ENCODE measurements at places on chromosomes 13 and 19.

DNA sequence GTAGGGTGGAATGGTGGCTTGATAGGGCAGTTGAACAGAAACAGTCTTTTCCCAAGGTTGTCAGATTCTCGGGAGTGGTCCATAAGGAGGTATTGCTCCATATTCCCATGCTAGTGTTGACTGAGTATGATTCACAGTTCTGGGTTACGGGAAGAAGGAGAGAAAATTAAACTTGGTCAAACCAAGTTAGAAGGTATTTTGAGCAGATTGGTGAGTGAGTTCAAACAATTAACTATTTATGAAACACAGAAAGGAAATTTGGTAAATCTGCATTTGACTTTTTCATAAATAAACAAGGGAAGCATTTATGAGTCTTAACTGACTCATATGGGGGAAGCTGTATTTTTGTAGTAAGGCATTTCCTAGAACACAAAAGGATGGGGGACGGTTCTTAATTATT, 2419.4 kb downstream of the PCDH9 start:
- DNase-seq = peak; percentile 69

DNA sequence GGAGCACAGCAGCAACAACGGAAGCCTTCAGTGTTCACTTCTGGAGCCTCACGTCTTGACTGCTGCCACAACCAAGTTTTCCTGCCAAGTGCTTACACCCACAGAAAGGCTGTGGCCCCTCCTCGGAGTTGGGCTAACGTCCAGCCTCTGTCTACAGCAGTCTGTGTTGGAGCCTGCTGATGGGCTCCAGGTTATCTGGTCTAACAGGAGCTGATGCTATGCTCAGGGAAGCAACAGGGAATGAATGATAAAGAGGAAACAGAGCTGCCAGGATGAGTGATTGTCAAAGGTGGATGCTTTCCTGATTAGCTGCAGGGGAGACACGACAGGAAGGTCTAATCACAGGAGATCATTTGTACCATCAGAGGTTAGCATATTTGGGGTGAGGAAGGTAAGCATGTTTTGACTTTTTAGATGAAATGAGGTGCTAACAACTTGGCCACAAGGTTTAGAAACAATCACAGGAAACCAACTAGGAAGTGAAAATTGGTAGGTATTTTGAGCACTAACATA, 53.8 kb upstream of the RCBTB2 start:
- no peak for DNase-seq

GRCh38 chr19:5966215-5966614, 11.7 kb downstream of the RANBP3 start:
- no peak for DNase-seq

GRCh38 chr19:33558856-33559255, 37.3 kb upstream of the PEPD start:
- no peak for DNase-seq

GRCh38 chr13:103935117-103935516, 868.9 kb upstream of the SLC10A2 start:
- DNase-seq = peak; percentile 2

DNA sequence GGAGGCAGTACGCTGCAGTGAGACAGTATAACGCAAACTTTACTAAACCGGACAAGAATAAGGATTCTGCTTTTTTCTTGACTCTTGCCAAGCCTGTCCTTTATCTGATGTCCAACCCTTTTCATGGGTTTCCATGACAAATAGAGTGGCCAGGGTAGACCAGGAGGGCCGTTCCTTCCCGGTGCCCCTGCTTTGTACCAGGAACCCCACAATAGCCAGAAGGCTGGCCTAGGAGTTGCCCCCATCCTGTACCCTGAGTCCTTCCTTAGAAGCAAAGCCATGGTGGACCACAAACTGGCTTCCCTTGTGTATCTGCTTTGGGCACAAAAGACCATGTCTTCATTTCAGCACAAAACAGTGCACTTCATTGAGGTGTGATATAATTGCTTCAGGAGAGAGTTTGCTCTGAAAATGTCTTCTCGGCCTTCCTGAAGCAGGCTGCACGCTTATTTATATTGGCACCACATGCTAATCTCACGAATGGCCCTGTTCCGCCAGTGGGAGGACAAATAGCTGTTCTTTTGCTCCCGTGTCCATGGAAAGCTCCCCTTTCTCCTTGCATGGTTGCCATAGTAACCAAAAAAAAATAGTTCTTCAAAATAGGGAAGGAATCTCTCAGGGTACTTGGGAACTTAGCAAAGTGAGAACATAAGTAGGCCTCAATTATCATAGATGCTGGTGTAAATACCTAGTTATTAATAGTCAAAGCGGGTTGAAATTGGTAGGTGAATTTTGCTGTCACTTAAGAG, 222.1 kb downstream of the ZIC5 start:
- DNase-seq = no peak

- no peak for DNase-seq
Measured at GRCh38 chr19:13981021-13981420, 25.1 kb downstream of the RFX1 start.

DNA sequence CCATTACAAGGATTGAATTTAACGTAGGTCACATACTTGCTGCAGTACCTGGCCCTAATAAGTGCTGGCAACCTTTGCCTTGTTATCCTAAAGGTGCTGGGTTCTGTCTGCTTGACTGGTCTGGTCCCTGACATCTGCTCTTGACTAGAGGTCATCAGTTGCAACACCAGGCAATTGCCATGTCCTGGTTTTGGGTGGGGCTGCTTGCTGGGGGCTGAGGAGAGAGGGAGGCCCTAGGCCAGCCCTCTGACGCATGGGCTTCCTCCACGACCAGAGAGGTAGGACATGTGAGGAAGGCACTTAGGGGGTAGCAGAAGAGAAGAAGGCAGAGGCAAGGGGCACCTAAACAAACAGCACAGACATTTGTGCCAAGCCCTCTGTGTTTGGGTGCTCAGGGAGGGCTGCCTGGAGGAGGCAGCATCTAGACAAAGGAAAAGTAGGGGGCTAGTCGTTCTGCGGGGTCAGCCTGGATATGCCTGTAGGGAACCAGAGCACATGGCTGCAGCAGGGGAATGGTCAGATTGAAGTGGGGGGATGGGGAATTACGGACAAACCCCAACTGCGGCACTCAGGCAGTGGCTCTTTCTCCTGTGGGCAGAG, 21.7 kb downstream of the VSTM2B start:
- no peak for DNase-seq

DNA sequence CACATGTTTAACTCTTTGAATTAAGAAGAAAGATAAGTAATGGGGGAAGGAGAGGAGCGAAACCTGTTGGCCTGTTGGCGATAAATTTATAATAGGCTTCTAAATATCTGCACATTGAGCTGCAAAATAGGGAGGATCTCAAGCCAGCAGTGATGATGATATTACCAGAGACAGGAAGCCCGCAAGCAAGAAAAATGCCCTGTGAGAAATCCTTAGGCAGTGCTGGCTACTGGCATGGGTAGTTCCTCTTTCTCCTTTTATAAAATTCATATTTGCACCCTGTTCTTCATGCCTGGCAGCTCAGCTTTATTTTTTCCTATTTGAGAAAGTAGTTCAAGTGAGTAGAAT, 858 bp upstream of the USP12 start:
- peak; percentile 73 for DNase-seq

- DNase-seq = no peak
Measured at GRCh38 chr19:41783612-41784011, 12.8 kb upstream of the CEACAM3 start.

- DNase-seq = no peak
Measured at GRCh38 chr13:99425485-99426341, 75.6 kb upstream of the TM9SF2 start.

DNA sequence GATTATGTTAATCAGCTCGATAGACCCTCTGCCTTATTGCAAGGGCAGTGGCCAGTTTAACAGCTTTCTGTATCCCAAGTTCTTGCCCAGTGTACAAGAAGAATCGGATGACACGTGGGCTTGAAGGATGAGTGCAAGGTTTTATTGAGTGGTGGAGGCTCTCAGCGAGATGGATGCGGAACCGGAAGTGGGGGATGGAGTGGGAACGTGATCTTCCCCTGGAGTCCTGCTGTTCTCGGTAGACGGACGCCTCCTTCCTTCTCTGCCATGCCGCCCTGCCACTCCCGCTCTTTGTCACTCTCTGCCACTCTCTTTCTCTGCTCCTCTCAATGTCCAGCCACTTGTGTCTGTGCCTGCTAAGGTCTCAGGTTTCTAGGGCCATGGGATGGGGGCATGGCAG, 21.0 kb downstream of the RFXAP start:
- no peak for DNase-seq

- DNase-seq = no peak
Measured at GRCh38 chr13:86714495-86714894, 915.3 kb upstream of the SLITRK6 start.

- DNase-seq = no peak
Measured at GRCh38 chr13:74662905-74663304, 528.7 kb upstream of the KLF12 start.

- DNase-seq = no peak
Measured at GRCh38 chr13:79503473-79504017, 22.6 kb downstream of the NDFIP2 start.

DNA sequence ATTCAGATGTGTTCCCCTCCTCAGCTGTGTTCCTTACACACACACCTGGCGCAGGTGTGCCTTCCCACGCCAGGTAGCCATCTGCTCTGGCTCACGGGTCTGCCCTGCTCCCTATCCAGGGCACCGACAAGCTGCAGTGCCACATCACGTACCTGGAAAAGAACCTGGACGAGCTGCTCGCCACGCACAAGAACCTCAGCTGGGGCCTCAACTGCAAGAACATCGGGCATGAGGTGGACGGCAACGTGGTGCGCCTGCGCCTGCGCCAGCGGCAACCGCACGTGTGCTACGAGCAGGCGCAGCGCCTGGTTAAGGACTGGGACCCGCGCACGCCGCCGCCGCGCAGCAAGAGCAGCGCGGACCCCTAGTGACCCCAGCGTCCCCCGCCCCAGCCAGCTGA, 26.5 kb upstream of the CASP14 start:
- DNase-seq = no peak

GRCh38 chr13:97445522-97446187, 11.7 kb downstream of the RAP2A start:
- DNase-seq = no peak

DNA sequence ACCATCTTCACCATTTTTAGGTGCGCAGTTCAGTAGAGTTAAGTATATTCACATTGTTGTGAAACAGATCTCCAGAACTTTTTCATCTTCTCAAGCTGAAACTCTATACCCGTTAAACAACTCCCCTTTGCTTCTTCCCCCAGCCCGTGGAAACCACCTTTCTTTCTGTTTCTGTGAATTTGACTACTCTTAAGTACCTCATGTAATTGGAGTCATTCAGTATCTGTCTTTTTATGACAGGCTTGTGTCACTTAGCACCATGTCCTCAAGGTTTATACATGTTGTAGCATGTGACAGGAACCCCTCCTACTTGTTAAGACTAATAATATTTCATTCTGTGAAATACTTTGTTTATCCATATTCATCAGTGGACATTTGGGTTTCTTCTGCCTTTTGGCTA, 52.8 kb downstream of the TNFRSF19 start:
- DNase-seq = no peak

DNA sequence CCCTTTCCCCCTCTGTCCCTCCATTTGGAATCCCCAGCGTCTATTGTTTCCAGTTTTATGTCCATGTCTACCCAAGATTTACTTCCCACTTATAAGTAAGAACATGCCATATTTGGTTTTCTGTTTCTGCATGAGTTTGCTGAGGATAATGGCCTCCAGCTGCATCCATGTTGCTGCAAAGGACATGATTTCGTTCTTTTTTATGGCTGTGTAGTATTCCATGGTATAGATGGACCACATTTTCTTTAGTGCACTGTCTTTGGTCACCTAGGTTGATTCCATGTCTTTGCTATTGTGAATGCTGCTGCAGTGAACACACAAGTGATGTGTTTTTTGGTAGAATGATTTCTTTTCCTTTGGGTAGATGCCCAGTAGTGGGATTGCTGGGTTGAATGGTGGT, 3.8 kb downstream of the ZNF555 start:
- DNase-seq = no peak

DNA sequence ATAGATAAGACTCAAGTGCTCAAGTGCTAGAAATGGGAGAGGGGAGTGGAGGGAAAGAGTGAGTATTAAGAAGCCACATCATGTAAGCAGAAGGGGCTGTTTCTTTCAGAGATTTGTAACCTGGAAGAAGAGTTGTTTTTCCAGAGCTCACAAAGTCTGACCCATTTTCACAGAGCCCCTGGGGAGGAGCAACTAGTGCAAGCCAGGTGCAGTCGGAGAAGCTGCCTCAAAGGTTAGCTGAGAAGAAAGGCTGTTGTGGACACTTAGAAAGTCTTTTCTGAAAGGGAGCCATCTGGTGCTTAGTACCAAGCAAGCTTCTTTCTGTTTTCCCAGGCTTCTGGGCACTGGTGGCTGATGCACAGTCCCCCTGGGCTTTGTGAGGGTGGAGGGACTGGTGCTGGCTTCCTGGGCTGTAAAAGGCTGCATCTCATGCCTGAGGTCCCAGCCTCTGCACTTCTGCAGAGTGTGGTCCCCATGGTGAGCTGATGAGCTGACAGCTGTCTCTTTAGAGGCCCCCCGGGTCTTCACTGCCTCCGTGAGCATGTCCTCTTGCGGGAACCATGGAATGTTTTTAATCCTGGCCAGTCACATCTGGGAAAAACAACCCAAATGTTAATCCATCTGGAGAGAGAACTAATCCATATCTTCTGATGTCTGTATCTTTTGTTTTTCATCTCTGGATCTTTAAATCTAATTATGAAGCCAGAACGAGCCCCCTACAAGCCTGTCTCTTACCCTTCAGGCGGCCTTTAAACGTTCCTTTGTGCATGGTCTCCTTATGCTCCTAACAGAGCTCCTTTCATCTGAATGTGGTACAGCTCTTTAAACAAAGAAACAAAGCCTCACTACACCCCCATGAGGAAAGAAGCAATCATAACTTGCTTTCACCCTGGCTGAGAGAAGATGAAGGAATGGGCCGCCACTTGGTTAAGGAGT, 40.2 kb downstream of the OLFM4 start:
- DNase-seq = no peak

- DNase-seq = no peak
Measured at GRCh38 chr13:102900193-102900608, 54.4 kb downstream of the ERCC5 start.

DNA sequence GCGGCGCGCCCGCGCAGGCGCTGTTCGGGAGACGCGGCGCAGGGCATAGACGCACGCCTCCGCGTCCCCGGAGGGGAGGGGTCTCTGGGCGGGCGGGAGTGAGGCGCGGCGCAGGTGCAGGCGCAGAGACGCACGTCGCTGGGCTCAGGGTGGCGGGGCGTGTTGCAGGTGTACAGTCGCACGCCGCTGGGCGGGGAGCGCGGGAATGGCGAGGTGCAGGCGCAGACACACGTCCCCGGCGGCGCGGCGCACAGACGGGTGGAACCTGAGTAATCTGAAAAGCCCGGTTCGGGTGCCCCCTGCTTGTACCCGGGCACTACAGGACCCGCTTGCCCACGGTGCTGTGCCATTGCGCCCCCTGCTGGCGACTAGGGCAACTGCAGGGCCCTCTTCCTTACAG, 44.7 kb downstream of the PLPP2 start:
- DNase-seq = no peak

DNA sequence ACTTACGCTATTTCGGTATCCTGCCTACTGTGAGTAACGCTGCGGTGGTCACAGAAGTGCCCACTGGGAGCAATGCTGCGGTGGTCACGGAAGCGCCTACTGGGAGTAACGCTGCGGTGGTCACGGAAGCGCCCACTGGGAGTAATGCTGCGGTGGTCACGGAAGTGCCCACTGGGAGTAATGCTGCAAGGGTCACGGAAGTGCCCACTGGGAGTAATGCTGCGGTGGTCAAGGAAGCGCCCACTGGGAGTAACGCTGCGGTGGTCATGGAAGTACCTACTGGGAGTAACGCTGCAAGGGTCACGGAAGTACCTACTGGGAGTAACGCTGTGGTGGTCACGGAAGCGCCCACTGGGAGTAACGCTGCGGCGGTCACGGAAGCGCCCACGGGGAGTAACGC, 52.1 kb upstream of the SOX1 start:
- DNase-seq = no peak

Measured in ELR (cell line).